ENCODE measurements at places on chromosomes 4 and X. TPM values are rescaled to one million over a fixed set of nuclear protein-coding genes. Genes with fewer than 3 reads are reported as not detected.

Gene TRAM1L1
- total RNA-seq = not detected

Gene DRD5
- not detected for total RNA-seq

Gene SHROOM2
- total RNA-seq = 11.3 TPM

Gene RXFP1
- not detected for total RNA-seq

Gene ETDB
- not detected for total RNA-seq

Gene ASB12
- not detected for total RNA-seq

Gene DGKK
- 1.8 TPM for total RNA-seq

DNA sequence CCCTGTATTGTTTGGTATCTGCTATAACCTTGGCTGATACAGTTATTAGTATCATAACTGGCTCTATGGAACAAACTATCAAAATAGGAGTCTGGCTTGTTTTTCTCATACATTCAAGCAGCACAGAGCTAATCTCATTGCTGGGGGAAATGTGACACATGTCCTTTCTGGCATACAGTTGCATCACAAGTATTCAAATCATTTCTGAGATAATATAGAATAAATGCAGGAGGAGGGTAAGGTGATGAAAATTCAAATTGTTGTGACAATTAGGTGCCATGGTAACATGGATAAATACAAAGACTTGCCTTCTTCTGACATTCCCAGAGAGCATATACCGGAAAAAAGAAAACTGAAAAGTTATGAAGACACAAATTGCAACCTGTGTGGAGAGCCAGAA, 2706.8 kb downstream of the ARAP2 start:
- no peak overlapping the region for H3K4me3 ChIP-seq
- H3K27ac ChIP-seq = no peak overlapping the region

DNA sequence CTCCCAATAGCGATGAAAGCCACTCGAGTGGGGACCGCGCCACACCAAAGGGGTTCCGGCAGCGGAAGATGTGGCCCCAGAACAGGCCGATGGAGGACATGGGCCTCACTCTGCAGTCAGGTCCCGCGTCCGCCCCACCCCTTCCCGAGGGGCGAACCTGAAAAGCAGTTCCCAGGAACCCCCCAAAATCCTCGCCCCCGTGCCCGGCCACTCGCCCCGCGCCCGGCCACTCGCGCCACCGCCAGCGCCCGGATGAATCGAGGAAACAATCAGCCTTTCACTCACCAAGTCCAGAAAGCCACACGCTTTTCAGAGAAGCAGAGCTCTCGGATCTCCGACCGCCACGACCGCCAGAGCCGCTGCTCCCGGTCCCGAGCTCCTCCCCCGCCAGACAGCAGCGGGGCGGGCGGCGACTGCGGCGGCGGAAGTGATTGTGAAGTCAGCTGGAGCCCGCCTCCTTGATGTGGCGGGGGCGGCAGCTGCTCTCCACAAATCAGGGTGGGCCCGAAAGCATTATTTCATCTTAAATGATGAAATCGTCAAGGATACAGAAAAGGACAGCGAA, at the start of gene PJA1:
TSS of gene PJA1 (minus strand) at position 367 of the 565 bp plus-strand sequence. CDS start 2,380 bp downstream, outside the sequence.
- peak; percentile 69 for DNase-seq
- H3K4me3 ChIP-seq = peak within 1 kb of the TSS; percentile 69
- no peaks in the 10 kb centered on the region for H3K4me1 ChIP-seq
- H3K36me3 ChIP-seq = peaks cover 22% of the 10 kb centered on the region

GRCh38 chr4:6495736-6496135, 23.3 kb upstream of the PPP2R2C start:
- H3K36me3 ChIP-seq = no peaks in the 10 kb centered on the region
- H3K4me1 ChIP-seq = peaks cover 5% of the 10 kb centered on the region
- no peak overlapping the region for H3K4me3 ChIP-seq
- H3K27me3 ChIP-seq = no peaks in the 10 kb centered on the region
- H3K27ac ChIP-seq = no peak overlapping the region
- no peak for DNase-seq

DNA sequence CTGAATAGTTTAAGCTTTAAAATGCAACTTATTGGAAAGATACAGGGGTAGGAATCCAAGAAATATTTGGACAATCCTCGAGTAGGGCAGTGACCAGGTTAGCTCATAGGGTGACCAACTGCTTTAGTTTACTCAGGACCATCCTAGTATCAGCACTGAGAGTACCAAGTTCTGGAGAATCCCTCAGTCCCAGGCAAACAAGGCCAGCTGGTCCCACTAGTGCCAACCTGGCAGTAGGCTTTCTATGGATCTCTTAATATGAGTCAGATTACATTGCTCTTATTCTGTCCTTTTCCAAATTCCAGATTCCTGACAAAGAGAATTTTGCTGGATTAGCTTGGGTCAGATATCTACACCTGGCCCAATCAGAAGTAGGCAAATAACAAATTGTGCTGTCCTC, 493.7 kb downstream of the KCNIP4 start:
- H3K27me3 ChIP-seq = no peaks in the 10 kb centered on the region
- H3K4me3 ChIP-seq = no peak overlapping the region
- no peak overlapping the region for H3K27ac ChIP-seq
- no peaks in the 10 kb centered on the region for H3K4me1 ChIP-seq
- no peaks in the 10 kb centered on the region for H3K36me3 ChIP-seq

GRCh38 chrX:77441033-77441432, 6.2 kb upstream of the FGF16 start:
- H3K27me3 ChIP-seq = no peaks in the 10 kb centered on the region
- DNase-seq = no peak
- H3K4me1 ChIP-seq = peaks cover 3% of the 10 kb centered on the region

GRCh38 chrX:44474410-44474809, 68.2 kb downstream of the FUNDC1 start:
- no peak overlapping the region for H3K27ac ChIP-seq
- H3K27me3 ChIP-seq = no peaks in the 10 kb centered on the region
- no peaks in the 10 kb centered on the region for H3K4me1 ChIP-seq
- no peaks in the 10 kb centered on the region for H3K36me3 ChIP-seq

DNA sequence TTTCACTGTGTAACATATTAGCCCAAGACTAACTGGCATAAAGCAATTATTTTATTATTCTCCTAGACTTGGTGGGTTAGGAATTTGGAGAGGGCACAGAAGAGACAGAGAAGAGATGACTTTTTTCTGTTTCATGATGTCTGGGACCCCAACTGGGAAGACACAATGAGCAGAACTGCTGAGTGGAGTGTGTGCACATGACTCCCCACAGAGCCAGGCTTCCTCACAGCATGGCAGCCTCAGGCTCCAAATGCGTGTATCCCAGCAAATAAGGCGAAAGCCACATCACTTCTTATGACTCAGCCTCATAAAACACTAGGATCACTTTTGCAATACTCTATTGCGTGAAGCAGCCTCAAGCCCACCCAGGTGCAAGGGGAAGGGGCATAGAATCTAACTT, 68.4 kb downstream of the MFAP3L start:
- H3K36me3 ChIP-seq = no peaks in the 10 kb centered on the region
- DNase-seq = no peak
- no peak overlapping the region for H3K4me3 ChIP-seq
- no peak overlapping the region for H3K27ac ChIP-seq
- H3K4me1 ChIP-seq = no peaks in the 10 kb centered on the region
- no peaks in the 10 kb centered on the region for H3K27me3 ChIP-seq

GRCh38 chr4:173153445-173153844, 15.2 kb upstream of the GALNT7 start:
- no peaks in the 10 kb centered on the region for H3K27me3 ChIP-seq
- no peak overlapping the region for H3K27ac ChIP-seq
- H3K36me3 ChIP-seq = no peaks in the 10 kb centered on the region
- DNase-seq = no peak
- H3K4me1 ChIP-seq = no peaks in the 10 kb centered on the region

- no peaks in the 10 kb centered on the region for H3K36me3 ChIP-seq
- H3K4me1 ChIP-seq = no peaks in the 10 kb centered on the region
- no peak for DNase-seq
- no peaks in the 10 kb centered on the region for H3K27me3 ChIP-seq
- H3K4me3 ChIP-seq = no peak overlapping the region
Measured at GRCh38 chr4:141109983-141110382, 23.3 kb downstream of the RNF150 start.

DNA sequence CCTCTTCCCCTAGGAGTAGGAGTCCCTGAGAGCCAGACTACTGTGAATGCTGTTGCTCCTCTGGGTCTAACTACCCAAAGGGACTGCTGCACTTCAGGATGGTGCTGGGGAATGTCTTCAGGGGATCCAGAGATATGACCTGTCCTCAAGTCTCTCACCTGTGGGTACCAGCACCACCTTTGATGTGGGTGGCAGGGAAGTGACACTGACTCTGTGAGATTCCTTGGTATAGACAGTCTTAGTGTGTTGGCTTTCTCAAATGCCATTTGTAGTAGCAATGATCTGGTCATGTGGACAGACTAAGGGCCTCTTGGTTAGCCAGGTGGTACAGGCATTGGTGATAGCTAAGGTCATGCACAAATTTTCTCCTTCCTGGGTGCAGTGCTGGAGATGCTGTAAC, 108.9 kb upstream of the ADAMTS3 start:
- no peak overlapping the region for H3K27ac ChIP-seq
- no peak for DNase-seq
- H3K27me3 ChIP-seq = no peaks in the 10 kb centered on the region
- H3K36me3 ChIP-seq = no peaks in the 10 kb centered on the region
- H3K4me3 ChIP-seq = no peak overlapping the region

- H3K27ac ChIP-seq = no peak overlapping the region
- DNase-seq = no peak
- no peaks in the 10 kb centered on the region for H3K27me3 ChIP-seq
- no peaks in the 10 kb centered on the region for H3K36me3 ChIP-seq
- H3K4me1 ChIP-seq = no peaks in the 10 kb centered on the region
- H3K4me3 ChIP-seq = no peak overlapping the region
Measured at GRCh38 chr4:158965226-158965625, 137.7 kb upstream of the RAPGEF2 start.

DNA sequence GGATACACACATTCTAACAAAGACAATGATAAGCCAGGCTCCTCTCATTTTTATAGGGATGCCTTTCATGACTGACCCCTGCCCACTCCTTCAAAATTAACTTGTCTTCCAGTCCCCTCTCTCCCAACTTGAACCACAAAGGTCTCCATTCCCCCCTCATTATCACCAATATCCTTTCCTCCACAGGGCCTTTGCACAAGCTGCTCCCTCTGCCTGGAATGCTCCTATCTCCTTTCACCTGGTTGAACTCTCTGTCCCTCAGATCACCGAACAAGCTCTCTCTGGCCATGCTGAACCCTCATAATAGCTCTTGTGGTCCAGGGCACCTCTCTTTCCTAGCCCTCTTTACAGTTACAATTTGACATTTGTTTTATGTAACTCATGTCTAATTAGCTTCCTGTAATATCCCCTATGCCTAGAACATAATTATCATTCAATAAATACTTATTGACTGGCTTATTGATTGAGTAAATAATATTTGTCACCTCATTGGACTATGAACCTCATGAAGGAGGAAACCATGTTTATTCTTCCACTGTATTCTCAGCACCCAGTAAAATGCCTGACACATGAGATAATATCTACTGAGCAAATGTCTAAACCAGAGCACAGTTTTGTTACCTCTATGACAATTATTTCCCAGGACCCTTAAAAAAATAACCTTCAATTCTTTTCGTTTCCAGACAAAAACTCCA, 266.3 kb upstream of the RASGEF1B start:
- no peak overlapping the region for H3K4me3 ChIP-seq
- H3K27me3 ChIP-seq = no peaks in the 10 kb centered on the region
- H3K27ac ChIP-seq = no peak overlapping the region
- H3K4me1 ChIP-seq = no peaks in the 10 kb centered on the region

DNA sequence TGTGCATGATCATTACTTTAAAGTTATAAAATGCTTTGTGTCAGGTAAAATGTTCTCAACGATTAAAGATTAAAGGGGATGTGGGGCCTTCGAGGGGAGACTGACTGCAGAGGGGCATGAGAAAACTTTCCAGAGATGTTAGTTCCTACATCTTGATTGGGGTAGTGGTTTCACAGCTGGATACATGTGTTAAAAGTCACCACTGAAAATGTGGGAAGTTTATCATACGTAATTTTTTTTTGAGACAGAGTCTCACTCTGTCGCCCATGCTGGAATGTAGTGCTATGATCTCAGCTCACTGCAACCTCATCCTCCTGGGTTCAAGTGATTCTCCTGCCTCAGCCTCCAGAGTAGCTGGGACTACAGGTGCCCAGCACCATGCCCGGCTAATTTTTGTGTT, 79.5 kb downstream of the RBM47 start:
- no peaks in the 10 kb centered on the region for H3K36me3 ChIP-seq
- H3K27ac ChIP-seq = peak overlapping the region; percentile 41
- peaks cover 35% of the 10 kb centered on the region for H3K4me1 ChIP-seq
- no peak overlapping the region for H3K4me3 ChIP-seq
- H3K27me3 ChIP-seq = no peaks in the 10 kb centered on the region

DNA sequence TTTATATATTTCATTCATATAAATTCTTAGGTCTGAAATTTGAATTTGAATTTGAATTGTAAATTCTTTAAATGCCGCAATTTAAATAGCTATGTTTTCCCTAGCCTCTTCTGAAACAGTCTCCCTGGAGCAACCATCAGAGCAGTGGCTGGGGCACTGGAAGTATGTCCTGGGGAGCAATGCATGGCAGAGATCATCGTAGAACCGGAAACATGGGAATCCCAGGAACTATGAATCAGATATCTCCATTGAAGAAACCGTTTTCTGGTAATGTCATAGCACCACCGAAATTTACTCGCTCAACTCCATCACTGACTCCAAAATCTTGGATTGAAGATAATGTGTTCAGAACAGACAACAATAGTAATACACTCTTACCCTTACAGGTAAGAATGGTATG, 4.9 kb downstream of the CPEB2 start:
- peak overlapping the region; percentile 80 for H3K4me3 ChIP-seq
- peaks cover 64% of the 10 kb centered on the region for H3K4me1 ChIP-seq
- no peak for DNase-seq
- peaks cover 18% of the 10 kb centered on the region for H3K36me3 ChIP-seq
- no peaks in the 10 kb centered on the region for H3K27me3 ChIP-seq
- no peak overlapping the region for H3K27ac ChIP-seq

- no peak overlapping the region for H3K27ac ChIP-seq
- no peaks in the 10 kb centered on the region for H3K27me3 ChIP-seq
- no peak overlapping the region for H3K4me3 ChIP-seq
- DNase-seq = no peak
- H3K4me1 ChIP-seq = no peaks in the 10 kb centered on the region
- no peaks in the 10 kb centered on the region for H3K36me3 ChIP-seq
Measured at GRCh38 chr4:159966746-159967145, 863.9 kb downstream of the RAPGEF2 start.

DNA sequence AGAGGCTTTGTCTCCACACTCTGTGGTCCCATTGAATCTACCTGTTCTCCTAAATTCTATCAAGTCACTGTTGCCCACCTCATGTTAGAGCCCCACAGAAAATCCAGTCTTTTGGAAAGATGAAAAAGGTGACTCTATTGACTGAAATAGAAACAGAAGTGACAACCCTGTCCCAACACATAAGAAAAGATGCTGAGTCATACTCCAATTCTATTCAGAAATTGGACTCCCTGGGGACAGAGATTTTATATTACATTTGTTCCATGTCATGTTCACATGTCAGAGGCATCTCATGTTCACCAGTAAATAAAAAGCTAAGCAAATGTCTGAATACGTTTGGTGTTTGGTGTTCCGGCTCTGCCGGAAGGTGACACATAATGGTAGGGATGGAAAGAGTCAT, 2.9 kb upstream of the GRPR start:
- no peak for DNase-seq
- H3K36me3 ChIP-seq = no peaks in the 10 kb centered on the region
- no peaks in the 10 kb centered on the region for H3K27me3 ChIP-seq
- no peak overlapping the region for H3K4me3 ChIP-seq

Measured in stomach (tissue), 19 donors.